ENCODE measurements at places on chromosomes 12 and 14. TPM values are rescaled to one million over a fixed set of nuclear protein-coding genes. Genes with fewer than 3 reads are reported as not detected.
A peak's percentile ranks its signal among the peaks of the same experiment; 100 is the strongest.

DNA sequence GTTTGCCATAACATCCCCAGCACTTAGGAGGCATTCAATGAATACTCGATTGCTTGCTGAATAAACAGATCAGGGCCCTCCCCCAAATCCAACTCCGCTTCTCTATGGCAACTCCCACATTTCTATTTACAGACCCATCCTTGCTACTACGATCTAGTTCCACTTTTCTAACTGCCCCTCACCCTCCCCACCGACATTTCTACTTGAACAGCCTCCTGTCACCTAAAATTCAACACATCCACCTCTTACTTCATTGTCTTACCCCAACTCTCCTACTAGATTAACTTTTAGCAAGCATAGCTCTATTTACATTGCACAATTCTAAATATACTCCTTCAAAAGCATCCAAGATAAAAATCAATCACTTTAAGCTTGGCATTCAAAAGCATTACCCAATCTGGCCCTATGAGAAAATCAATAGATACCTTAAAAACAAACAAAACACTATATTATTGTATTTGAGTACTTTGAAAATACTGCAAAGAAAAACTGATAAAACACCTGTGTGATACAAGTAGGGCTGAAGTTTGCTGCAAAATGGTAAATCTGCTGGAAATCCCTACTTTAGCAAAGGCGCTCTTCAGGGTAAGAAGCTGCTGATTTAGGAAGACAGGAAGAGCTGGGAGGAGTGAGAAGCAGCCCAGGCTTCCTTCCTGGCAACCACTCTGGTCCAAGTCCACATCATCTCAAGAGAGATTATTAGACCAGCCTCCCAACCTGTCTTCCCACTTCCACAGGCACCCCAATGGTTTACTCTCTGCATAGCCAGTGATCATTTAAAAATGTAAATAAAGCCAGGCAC lies 96.4 kb downstream of the HECTD4 start:
- no peak for DNase-seq

GRCh38 chr12:71787580-71787979 lies 32.9 kb downstream of the RAB21 start:
- no peak for DNase-seq

GRCh38 chr12:125065021-125065918 lies at the start of gene AACS:
Gene AACS, plus strand, starts transcription at chr12:125065435. Its CDS starts 150 bp downstream, at chr12:125065585.
- peak; percentile 84 for DNase-seq

DNA sequence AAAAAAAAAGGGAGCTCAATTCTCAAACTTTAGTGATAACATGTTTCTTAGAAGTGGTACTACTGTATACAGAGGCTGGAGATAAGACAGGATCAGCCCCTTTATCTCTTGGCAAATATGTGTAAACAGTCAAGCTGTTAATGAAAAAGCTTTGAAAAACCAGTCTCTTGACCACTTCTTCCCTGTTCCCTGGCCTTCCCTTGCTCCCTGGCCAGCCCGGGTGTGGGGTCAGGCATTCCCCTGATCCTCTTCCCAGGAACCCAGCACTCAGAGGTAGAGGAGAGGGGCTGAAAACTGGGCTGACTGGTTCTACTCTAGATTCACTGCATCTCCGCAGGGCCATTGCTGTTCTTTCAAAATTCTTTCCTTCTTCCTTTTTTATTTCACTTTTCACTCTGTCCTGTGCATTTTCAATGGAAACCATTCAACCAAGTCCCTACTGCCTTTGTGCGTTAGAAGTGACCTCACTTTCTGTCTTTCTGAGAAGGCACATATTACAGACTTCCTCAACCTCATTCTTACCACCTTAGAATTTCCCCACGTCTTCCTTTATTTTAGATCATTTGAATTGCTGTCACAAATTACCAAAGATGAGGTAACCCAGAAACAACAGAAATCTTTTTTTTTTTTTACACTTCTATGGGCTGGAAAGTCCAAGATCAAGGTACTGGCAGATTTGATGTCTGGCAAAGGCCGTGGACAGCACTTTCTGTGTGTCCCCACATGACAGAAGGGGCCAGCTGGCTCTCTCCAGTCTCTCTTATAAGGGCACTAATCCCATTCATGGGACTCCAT lies 5.7 kb downstream of the GNG2 start:
- DNase-seq, result no peak

- DNase-seq, result no peak
These were observed 54.0 kb downstream of the CYP46A1 start for GRCh38 chr14:99737956-99738667.

GRCh38 chr14:81715731-81716130 lies 182.1 kb upstream of the SEL1L start:
- no peak for DNase-seq

DNA sequence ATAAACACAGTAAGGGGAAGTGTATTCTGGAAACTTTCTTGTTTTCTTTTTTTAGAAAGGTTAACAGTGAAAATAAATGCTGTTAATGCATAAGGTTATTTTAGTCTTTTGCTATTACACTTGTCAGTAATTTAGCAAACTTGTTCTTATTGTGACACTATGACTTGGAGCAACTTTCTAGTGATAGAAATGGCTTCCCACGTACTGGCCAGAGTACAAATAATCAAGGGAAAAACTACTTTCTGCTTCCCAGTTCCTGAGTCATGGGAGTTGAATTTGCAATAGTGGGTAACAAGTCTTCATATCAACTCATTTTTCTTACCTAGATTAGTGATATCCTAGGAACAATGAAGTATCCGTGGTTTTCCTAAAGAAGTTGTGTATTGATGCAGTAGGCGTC lies 1072.3 kb downstream of the FLRT2 start:
- DNase-seq, result no peak

DNA sequence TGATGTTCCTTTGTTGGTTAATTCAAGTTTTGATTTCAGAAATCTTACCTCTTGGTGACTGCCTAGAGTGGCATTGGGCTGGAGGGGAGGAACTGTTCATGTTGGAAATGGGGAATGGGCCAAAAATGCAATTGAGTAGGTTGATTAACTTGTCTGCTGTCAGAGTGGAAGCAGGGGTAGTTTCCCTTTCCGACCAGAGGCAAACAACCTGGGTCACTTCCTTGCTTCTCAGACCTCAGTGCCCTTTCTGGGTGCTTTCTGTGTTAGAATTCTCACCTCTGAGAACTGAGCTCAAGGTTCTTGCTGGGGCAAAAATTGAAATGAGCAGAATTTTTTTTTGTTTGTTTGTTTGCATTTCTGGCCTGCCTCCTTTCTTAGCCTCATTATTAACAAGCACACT lies 2.3 kb upstream of the M6PR start:
- DNase-seq, result no peak

- DNase-seq, result no peak
These were observed 165.7 kb upstream of the RTL1 start for GRCh38 chr14:101069228-101069549.

DNA sequence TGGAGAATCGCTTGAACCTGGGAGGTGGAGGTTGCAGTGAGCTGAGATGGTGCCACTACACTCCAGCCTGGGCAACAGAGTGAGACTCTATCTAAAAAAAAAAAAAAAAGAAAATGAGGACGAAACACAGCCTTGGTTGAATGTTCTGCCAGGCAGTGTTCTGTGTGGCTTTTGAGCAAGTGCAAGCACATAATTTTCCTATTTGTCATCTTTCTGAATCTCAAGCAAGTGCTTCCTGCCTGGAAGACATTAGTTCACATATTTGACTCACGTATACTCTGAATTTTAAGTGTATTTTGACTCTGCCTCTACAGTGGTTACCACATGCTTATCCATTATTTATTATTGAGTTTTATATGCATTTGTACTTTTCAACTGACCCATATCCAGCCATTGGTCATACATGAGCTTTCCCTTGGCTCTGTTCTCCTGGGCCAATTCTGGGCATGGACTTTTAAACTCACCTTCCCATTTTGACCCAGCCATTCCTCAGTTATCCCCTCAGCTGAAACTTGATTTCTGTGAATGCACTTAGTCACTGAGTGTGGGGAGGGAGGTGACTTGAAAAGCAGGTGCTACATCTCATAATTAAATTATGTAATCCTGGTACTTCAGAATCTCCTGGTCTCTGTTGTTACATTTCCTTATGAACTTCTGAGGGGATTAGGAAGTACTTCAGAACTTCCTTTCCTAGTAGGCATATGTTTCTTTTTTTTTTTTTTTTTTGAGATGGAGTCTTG lies 8.1 kb downstream of the OR10G2 start:
- DNase-seq, result no peak

Gene NRIP2
- total RNA-seq, result 0.62 TPM

Gene GDF3
- total RNA-seq, result not detected

Gene XPOT
- total RNA-seq, result 72.7 TPM
